Breast epithelium (tissue), 4 donors: ENCODE measurements at places on chromosomes 11 and 22. TPM values are rescaled to one million over a fixed set of nuclear protein-coding genes. Genes with fewer than 3 reads are reported as not detected.

- no peaks in the 10 kb centered on the region for H3K4me1 ChIP-seq
- H3K27me3 ChIP-seq = peaks cover 50% of the 10 kb centered on the region
- no peak for DNase-seq
- H3K27ac ChIP-seq = no peak overlapping the region
Observed at GRCh38 chr22:47631571-47632102, 869.2 kb downstream of the TBC1D22A start.

DNA sequence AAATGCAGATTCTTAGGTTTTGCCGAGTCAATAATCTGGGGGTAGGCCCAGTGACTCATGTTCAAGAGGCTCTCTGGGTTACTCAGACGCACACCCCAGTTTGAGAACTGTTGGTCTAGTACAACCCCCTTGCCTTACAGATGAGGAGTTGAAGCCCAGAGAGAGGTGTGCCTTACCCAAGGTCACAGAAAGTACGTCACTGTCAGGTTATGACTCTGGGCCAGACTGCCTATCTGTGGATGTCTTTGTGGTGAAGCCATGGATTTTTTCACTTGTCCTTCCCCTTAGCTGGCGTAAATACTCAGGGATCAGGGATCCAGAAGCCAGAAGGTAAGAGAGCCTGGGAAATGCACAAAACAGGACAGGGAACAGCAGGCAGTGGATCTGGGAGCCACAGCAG, 25.2 kb upstream of the NECTIN1 start:
- no peak for DNase-seq
- no peak overlapping the region for H3K4me3 ChIP-seq
- no peaks in the 10 kb centered on the region for H3K36me3 ChIP-seq
- H3K27ac ChIP-seq = no peak overlapping the region

- H3K27me3 ChIP-seq = no peaks in the 10 kb centered on the region
- peak overlapping the region; percentile 93 for H3K27ac ChIP-seq
- peaks cover 21% of the 10 kb centered on the region for H3K4me1 ChIP-seq
Observed at GRCh38 chr11:61333550-61334433, 764 bp downstream of the TKFC start.

DNA sequence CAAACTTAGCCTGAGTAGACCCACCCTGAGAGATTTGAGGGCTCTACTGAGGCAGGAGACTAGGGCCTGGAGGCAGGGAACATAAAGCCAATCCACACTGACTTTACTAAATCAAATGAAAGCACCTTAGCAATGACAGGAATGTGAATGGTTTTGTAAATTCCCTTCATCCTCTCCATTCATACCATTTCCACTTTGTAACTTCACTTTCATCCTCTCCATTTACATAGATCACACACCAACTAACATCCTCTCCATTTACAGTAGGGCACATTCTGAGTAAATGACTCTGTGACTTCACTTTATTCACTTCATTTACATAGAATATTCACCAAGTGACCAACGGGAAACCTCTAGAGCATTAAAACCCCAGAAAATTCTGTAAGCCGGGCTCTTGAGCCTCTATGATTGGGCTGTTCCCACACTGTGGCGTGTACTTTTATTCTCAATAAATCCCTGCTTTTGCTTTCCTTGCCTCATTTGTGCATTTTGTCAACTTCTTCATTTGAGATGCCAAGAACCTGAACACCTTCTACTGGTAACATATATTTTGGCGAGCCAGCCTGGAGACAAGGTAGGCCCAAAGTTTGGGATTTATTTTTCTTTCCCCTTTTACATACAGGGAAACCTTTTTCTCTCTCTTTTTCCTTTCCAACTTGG, 82.9 kb downstream of the PIWIL4 start:
- no peak for DNase-seq
- H3K27me3 ChIP-seq = no peaks in the 10 kb centered on the region
- no peak overlapping the region for H3K4me3 ChIP-seq
- no peaks in the 10 kb centered on the region for H3K36me3 ChIP-seq
- H3K27ac ChIP-seq = no peak overlapping the region

The SCO2 gene
- total RNA-seq = 1.9 TPM
